CD4-positive, alpha-beta T cell treated with Interleukin-4 for 1 hour (primary cell): ENCODE measurements at places on chromosomes 7 and 10.

DNA sequence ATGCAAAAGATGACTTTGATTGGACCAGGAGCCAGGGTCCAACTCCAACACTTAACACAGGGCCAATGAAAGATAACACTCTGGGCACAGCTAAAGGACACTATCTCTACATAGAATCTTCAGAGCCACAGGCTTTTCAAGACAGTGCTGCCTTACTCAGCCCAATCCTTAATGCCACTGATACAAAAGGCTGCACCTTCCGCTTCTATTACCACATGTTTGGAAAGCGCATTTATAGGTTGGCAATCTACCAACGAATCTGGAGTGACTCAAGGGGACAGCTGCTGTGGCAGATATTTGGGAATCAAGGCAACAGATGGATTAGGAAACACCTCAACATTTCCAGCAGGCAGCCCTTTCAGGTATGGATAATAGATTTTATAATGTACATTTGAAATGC is 160.7 kb downstream of the MALRD1 start:
- no peak for DNase-seq

GRCh38 chr7:39446546-39446945 is 119.7 kb upstream of the YAE1 start:
- no peak for DNase-seq

GRCh38 chr7:31345421-31345820 is 4.9 kb upstream of the NEUROD6 start:
- no peak for DNase-seq

DNA sequence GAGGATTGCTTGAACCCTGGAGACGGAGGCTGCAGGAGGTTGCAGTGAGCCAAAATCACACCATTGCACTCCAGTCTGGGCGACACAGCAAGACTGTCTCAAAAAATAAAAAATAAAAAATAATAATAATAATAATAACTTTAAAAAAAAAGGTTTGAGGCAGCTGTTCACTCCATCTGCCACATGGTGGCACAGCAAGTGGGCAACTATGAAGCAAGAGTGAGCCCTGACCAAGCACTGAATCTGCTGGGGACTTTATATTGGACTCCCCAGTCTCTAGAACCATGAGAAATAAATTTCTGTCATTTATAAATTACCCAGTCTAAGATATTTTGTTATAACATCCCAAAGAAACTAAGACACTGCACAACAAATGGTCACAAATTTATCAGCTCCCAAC is 14.6 kb upstream of the BRI3 start:
- no peak for DNase-seq

GRCh38 chr7:100486753-100487446 is 3.2 kb downstream of the NYAP1 start:
- no peak for DNase-seq

DNA sequence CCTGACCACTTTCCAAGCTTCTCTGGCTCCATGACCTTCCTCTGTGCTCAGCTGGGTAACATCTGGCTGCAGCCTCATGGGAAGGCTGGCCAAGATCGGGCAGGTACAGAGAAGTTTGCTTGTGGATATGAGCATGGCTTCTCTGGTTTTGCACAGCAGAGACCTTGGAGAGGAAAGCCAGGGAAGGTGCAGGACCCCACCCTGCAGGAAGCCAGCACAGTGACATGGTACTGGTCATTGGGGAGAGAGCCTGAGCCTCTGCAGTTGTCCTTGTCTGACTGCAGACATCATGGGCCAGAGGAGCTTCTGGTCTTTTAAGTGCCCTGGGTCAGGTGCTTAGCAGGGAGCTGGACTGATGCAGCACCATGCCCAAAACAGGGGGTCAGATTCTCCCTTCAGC is 70.6 kb upstream of the LEP start:
- DNase-seq, result no peak

DNA sequence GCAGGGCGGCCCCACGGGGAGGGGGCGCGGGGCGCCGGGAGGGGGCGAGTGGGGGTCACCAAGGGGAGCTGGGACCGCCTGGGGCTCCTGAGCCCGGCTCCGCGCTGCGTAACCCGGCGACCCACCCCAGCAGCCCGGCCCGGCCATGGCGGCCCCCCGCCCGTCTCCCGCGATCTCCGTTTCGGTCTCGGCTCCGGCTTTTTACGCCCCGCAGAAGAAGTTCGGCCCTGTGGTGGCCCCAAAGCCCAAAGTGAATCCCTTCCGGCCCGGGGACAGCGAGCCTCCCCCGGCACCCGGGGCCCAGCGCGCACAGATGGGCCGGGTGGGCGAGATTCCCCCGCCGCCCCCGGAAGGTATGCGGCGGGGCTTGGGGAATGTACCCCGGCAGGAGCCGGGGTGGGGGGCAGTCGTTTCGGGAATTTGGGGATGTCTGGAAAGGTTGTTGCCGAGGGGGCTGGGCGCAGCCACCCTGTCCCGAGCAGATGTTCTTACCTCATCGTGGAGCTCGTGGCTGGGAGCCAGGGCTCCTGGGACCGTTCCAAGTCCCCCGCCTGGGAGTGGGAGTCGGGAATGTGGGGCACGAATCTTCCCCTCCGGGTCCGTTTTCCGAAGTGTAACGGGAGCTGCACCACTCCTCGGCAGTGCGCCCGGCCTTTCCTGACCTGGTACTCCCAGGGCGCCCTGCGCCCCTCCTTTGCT is 431 bp downstream of the ZYX start:
- DNase-seq, result no peak

- DNase-seq, result no peak
Observed at GRCh38 chr7:47622946-47623640, 41.2 kb upstream of the TNS3 start.

DNA sequence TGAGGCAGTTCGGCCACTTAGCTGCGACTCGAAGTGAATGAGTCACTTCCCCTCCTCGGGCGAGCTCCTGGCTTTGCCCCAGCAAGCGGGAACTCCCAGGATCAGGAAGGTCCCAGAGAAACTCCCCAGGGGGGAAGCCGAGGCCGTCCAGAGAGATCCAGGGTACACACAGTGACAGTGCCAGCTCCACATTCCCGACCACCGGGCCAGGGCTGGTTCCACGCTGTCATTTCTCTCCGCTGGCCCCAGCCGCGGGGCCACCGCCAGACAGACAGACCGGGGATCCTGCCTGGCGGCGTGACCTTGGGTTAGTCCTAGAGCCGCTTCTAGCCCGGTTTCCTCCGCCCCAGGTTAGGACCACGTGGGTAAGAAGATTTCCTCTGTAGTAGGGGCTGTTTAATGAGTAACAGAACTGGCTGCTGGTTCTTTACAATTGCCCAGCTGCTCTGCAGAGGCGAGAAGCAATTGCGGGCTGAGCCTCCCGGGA is 463 bp upstream of the UPP1 start:
- no peak for DNase-seq

DNA sequence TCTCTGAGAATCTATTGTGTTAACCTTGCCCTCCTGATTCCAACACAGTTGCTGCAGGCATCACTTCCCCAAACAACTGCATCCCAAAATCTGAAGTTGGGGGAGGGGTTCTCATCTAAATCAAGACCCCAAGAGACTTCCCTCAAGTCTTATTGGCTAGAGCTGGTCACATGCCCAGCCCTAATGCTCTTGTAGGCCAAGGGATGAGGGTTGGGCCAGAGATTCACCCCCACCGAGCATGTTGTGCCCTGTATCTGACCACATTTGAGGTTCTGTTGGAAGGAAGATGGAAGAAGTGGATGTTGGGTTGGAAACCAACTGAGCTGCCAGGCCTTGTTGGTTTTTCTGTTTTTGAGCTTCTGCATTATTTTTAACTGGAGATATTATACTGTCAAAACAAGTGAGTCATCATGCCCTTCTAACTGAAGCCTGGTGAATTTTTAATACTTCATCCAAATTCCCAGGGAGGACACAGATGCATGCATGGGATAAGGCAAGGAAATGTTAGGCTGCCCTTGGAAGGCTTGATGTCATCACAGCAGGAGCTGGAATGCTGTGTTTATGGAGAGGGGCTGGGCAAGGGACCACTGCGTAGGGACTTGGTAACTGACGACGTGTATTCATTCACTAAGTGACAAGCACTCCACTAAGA is 68.6 kb upstream of the CACUL1 start:
- DNase-seq, result no peak

DNA sequence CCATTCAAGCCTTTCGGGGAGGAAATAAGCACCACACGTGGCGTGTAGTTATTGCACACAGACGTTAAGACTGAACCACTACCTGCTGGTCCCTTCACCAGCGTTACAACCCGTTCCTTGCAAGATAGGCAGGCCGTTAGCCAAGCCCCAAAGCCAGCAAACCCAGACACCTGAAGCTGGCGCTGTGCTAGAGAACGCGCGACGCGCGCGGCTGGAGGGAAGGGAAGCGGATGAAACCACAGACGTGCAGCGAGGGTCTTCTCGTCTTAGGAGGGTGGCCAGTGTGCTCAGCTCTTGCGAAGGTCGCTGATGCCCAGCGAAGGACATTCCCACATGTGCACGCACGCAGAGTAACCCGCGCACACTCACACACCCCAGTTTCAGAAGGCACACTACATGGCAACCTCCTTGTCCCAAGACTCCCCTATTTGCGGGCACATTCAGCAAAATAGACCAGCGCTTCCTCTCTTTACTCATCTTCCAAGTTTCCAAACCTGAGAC is 980 bp downstream of the TMEM26 start:
- no peak for DNase-seq

DNA sequence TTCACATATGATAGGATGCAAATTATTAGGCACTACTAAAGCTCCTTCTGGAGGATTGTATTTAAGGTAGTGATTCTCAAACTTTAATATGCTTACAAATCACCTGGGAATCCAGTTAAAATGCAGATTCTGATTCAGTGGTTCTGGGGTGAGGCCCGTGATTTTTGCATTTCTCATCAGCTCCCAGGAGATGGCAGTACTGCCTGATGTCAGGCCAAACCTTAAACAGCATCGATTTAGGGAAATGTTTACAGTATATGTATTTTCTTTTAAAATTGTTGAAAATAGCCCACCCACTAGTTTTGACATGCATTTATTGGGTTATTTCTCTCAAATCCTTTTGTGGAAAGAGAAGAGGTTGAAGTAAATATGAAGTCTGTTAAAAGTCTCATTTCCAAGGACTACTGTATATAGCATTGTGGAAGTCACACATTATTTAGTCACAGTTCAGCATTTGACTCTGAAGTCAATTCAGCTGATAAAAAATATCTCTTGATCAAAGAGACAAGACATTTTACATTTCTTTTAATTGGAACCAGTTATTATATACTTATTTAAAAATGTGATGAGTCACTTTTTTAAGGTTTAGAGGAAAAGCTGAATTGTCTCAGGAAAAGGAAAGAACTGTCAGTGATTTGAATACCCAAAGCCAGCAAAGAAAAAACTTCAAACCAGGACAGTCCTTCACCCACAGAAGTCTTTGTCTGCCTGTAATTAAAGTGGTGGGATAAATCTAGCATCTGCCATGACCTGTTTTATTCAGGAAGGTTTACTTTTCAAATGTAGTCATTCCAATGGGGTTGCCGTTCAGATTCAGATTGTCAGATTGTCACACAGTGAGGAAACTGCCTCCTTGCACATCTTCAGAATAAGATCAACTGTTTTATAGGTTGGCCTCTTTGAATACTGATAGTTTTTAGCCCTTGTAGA is 21.1 kb upstream of the HBP1 start:
- DNase-seq, result peak; percentile 56

- no peak for DNase-seq
Observed at GRCh38 chr7:74410772-74411171, 42.9 kb upstream of the GTF2IRD1 start.

GRCh38 chr10:130725474-130725970 is 586.0 kb downstream of the TCERG1L start:
- no peak for DNase-seq

GRCh38 chr10:103078676-103079075 is 114.4 kb downstream of the NT5C2 start:
- DNase-seq, result no peak

DNA sequence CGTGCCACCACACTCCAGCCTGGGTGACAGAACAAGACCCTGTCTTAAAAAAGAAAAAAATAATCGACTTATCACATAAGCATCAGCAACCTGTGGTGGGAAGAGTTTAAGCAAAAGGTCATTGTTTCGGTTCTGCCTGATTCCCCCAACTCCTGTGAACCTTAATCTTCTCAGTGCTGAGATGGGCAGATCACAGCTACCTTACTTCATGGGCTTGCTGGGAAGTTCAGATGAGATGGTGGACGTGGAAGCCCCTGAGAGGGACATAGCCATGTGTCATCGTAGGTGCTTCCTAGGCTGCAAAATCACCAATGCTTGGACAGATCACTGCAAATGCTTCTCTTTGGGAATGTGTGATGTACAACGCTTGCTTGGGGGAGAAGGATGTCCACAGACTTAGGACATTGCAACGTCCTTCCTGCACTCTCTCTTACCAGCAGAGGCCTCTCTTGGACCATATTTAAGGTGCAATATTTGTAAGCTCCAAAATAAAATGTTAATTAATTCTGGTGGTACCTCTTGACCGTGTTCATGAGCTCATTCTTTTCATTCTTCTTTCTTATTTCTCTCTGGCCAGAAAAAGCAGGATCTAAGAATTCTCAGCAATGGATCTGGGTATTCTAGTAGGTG is 8.6 kb downstream of the GJD4 start:
- no peak for DNase-seq

DNA sequence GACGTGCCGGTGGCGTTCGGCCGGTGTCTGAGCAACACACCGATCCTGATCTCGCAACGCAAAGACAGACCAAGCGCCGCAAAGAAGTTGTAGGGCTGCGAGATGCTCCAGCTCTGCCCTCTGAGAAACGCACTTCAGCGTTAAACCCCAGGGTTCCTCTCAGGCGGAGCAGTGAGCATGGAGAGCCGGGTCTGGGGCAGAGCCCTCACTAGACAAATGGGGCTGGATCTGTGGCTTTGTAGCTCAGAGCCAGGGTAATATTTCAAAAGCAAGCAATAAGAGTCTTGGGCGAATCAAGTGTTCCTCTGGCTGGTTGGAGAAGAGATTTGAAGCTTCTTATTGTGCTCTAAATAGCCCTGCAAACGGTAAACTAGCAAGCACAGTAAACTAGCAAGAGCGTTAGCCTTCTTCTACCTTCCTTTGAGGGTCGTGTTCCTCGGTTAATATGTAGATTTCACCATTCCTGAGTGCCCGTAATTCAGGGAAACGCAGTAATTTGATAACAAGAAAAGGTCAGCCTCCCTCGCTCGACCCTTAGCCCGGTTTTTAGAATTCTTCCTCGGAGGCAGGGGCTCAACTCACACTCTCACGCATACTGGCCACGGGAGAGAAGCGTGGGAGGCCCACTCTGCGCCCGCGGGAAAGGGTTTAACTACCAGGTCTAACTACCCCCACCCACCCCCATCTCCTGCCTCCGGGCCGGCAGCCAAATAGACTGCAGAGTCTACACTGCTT is 6.7 kb downstream of the SKAP2 start:
- peak; percentile 12 for DNase-seq

DNA sequence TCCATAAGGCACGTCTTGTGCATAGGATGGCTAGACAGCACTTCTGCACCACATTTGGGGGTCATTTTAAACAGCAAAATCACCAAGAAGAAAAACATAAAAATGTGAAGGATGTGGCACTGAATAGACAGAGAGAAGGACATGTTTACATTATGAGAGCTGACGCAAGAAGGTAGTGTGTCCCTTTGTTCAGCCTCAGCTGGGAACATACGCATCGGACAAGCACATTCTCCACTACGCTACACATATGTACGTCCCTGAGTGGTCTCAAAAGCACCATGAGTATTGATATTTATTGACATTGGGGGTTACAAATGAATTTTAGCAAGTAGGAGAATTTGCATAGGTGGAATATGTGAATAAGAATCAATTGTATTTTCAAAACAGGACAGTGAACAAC is 20.2 kb downstream of the DDC start:
- DNase-seq, result no peak
